HCEC 1CT (cell line): ENCODE measurements at places on chromosomes 5 and 9.

GRCh38 chr9:136119061-136119882 is 597 bp upstream of the TMEM250 start:
- DNase-seq: no peak

- peak; percentile 6 for DNase-seq
These were observed 144.4 kb upstream of the TAS2R1 start for GRCh38 chr5:9774472-9775079.

- DNase-seq: no peak
These were observed 70.4 kb downstream of the SCAMP1 start for GRCh38 chr5:78430866-78431265.

DNA sequence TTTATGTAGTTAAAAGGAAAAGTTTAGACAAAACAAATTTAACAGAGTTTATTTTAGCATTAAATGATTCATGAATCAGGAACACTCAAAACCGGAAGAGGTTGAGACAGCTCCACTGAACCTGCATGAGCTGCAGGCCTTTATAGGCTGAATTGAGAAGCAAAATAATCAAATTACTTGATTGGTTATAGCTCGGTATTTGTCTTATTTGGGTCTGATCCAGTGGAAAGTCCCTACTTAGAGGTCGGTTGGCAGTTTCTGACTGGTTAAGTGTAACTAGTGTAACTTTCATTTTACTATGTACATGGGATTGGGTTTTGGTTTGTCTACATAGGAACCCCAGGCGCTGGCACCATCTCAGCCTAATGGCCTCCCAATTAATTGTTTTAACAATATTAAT is 74.1 kb upstream of the PIK3R1 start:
- DNase-seq: peak; percentile 61

DNA sequence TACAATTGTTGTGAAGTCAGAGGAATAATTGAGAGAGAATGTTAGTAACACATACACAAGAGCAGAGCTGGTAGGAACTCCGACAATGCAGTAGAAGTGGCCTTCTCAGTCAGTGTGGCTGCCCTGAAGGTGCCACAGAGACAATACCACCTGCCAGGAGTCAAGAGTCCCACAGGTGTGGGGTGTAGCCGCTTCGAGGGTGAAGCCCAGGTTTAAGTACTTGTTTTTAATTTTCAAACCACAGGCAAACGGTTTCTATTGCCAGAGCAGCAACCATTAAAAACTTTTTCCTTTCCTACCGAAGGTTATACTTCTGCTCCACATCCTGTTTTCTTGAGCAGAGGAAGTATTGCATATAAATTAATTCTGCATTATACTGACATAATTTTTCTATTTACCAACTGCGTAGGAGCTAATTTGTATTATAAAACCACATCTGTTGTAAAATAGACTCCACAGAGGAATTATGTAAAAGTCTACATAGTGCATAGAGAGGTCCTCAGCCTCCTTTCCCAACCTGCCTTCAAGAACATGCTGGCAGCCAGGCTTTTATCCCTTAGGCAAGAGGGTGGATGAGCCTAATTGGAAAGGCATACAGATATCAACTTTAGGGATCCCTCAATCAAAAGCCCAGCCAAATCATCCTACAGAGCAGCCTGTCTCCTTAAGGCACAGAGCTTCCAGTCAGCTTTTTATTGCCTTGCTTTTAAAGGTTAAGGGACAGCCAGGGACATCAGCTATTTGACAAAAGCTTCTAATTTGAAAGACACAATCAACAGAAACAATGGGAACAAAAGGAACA is 12.9 kb upstream of the ACTBL2 start:
- no peak for DNase-seq
